Stimulated activated CD4-positive, alpha-beta T cell treated with anti-CD3 and anti-CD28 coated beads, Interleukin-1b, Interleukin-23, amount 100 ng/mL, for 24 hours (primary cell): ENCODE measurements at places on chromosomes 12 and 14.

GRCh38 chr14:75443203-75443969, 15.6 kb downstream of the JDP2 start:
- no peak for DNase-seq

GRCh38 chr12:26938701-26939062, 412 bp downstream of the FGFR1OP2 start:
- DNase-seq: no peak

DNA sequence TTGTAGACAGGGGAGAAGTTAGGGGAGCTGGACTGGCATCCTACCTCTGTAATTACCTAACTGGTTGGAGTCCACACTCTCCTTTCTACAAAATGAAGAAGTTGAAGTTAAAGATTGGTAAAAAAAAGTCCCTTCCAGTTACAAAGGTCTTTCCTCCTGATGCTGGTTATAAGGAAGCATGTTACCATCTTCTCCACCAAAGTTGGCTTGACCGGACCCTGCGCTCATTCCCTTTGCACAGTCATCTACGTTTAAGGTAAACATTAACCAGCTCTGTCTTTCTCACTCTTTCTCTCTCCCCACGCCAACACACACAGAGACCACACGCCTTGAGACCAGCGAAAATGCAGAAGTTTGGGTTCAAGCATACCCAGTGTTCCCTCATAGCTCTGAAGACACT, 11.9 kb downstream of the FBLN5 start:
- no peak for DNase-seq

DNA sequence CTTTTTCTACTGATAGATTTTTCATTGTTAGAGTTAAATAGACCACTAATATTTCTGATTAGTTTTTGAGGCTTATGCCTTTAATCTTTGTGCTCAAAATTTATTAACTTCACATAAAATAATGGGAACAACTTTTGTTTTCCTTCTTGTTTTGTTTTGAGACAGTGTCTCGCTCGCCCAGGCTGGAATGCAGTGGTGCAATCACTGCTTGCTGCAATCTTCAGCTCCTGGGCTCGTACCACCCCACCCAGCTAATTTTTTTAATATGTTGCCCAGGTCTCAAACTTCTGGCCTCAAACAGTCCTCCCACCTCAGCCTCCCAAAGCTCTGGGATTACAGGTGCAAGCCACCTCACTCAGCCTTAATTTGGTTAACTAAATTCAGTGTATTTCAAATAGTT, 16.8 kb downstream of the SCFD1 start:
- no peak for DNase-seq

DNA sequence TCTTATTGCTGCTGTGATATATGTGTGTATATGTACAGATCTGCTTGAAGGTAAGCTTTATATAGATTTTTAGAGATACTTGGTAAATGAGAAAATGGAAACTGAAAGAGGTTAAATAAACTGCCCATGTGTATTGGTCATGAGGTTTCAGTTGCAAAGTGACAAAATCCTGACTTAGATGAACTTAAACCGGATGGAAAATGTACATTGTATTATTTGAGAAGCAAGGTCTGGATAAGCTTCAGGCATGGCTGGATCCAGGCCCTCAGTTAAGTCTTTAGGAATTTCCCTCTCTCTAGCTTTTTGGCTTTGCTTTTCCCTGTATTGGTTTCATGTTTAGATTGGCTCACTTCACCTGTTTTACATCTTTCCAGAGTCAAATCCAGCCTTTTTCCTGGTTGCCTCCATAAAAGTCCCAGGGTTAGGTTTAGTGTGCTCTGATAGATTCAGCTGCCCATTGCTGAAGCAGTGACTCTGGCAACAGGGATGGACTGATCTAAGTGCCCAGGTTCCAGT, 21.0 kb upstream of the MAP1LC3B2 start:
- DNase-seq: no peak

- DNase-seq: no peak
Measured at GRCh38 chr12:79973801-79974200, 38.9 kb upstream of the PPP1R12A start.

DNA sequence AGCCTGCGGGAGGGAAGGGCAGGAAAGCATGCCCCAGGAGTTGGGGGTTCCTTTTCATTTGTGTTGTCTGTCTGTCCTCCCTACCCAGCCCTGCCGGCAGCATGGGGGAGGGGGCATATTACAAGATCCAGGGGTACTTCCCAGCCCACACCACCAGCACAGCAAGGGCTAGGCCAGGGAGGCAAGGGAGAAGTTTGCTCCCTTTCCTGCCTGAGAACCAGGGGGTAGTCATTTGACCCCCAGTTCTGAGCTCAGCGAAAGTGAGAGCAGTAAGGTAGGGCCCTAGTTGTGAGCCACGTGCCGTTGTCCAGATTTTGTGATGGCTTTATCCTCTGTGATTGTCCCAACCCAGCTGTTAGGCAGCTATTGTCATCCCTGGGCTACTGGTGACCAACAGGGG, 364.7 kb downstream of the BCL11B start:
- no peak for DNase-seq

DNA sequence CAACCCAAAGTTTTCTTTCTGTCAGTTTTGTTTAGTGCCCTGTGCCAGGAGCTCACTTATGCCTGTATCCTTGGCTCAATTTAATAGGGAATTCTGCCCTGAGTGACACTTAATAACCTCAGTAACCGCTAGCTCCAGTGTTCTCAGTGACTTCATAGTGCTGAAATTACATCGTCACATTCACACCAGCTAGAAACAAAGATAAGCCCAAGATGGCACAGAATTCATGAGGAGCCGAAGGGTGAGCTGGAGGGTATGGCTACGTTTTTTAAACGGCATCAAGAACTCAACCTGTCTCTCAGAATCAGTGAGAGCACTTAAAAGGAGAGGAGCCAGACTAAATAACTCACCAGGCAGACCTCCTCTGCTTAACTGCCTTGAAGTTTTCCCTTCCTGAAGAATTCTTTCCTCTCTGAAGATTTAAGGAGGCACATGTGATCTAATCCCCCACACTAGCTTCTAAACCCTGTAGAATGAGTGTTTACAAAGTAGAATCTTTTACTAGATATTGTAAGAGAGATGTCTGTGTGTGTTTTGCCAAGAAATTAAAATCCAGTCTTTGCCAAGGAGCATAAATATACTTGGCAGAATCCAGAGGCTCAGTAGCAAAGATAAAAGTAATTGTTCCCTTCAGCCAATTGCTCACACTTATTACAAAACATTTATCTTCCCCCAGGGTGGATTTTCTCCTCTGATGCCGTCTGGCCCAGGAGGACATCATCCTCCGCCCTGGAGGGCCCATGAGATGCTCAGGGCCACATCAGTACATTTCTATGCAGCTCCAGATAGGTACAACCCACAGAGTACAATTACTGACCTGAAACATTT, 37.3 kb downstream of the PTGER2 start:
- no peak for DNase-seq

DNA sequence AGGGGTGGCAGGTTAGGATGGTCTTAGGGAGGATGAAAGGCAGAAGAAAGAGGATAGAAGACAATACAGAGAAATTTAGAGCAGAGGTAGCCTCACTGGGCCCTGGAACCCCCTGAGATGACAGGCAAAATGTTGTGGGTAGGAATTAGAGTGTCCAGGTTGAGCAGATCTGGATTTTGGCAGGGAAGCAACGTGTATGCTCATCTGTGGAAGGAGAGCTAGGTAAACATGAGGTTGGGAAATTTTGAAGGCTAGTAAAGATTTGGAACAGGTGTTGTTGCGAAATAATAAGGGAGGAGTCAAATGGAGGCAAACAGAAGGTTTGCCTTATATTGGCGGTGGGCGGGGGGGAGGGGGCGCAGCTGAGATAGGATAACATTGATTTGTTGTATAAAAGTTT, 5.3 kb downstream of the HSD17B6 start:
- no peak for DNase-seq
